ENCODE measurements at places on chromosomes 7 and 10.

DNA sequence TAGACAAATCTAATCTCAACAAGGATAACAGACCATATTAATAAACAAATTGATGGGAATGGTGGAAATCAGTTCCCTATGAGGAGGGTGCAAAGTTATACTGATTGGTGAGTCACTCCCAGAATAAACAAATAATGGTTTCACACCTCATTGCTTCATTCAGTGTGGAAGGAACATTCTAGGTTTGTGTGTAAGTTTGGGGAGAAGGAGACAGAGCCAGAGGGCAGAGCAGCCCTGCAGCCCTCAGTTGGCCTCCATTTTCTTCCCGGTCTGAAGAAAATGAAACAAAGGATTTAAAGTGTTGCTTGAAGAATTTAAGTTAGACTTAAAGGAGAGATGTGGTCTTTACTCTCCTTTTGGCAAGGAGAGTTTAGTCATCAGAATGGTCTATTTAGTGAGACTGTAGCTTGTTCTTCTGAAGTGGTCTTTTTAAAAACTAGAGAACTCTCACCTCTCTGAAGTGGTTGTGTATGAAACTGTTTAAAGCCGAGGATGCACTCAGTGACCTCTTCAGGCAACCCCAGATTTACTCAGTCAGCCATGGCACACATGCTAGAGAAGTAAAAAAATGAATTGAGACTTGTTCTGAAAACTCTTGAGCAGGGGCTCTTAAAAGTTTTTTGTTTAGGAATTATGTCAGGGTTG lies 27.2 kb downstream of the IKZF1 start:
- DNase-seq = no peak

DNA sequence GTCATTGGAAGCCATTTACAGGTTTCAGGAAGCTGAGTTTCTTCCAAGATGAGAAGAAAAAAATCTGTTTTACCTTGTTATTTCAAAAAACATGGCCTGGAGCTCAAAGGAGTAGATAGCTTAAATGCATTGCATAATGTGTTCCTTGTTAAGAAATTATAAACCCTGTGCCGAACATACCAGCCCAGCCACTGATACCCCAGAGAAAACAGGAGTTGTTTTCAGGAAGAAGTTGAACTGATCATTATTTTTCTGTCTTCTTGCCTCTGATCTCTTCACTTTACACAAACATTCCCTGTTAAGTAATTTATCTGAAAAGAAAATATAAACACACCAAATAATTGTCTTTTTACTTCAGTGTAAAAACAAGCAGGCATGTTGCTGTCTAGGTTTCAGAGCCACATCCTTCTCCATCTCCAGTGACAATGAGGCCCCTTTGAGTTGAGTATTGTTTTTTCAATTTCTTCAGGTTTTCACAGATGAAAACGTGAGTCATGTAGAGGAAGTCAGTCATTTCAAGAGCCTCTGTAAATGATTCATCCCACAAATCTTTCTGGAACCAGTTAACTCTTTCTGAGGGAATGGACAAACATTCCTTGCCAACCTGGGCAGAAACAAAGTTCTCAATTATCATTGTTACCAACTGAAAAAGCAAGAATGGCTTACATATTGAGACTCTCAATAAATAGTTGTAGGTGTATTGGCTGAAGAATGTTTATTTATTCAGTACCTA lies 244.2 kb downstream of the IPMK start:
- DNase-seq = no peak

GRCh38 chr7:3089493-3089892 lies 45.8 kb upstream of the CARD11 start:
- no peak for DNase-seq

DNA sequence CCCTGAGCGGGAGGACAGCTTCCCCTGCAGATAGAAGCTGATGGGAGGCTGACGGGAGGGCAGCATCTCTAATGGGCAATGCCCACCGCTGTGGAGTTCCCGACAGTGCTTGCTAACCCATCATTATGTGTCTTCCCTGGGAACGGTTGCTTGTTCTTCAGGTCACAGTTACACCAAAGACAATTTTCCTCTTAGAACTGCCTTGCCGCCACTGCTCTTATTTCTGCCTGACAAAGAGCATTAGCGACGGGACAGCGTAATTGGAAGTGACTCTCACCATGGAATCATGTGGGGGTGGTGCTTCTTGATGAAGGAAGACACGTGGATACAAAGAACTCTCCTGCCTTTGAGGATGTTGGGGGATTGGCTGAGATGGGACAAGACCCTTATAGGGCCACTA lies 81.3 kb upstream of the NPS start:
- no peak for DNase-seq

- DNase-seq = no peak
These were observed 185.6 kb downstream of the PLXNA4 start for GRCh38 chr7:132390705-132391104.

GRCh38 chr7:10022957-10023356 lies 950.7 kb upstream of the PHF14 start:
- DNase-seq = no peak

DNA sequence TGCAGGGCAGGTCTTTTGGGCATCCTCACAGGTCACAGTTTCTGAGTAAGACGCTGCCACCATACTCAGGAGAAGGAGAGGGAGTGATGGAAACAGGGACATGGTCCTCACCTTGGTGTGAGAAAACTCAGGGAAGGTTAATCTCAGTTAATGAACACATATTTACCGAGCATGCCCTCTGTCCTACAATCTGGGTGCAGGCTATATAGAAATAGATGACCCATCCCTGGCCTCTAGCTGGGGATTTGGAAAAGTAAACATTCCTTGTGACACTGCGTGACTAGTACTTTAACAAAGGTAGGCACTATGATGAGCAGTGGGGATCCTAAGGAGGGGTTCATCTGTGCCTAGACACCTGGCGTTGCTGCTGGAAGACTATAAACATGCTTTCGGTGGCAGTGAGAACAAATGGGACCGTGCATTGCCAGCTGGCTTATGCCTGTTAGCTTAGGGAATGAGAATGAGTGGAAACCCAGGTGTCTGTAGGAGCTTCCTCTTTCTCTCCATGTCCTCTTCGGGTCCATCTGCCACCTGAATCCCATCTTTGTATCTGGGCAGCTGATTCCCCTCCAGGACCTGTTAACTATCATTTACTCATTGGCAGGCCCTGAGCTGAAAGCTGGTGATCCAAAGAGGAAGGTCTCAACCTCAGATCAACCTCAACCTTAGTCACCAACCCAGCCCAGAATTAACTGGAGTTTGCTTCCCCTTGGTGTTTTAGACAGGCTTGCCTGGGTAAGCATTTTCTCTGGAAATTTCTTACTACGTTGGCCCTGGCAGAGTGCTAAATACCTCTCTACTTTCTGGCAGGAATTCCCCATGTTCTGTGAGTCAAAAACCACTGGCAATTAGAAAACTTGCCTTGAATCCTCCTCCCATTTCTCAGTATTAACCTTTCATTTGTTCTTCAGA lies 794 bp downstream of the MBL2 start:
- DNase-seq = no peak

DNA sequence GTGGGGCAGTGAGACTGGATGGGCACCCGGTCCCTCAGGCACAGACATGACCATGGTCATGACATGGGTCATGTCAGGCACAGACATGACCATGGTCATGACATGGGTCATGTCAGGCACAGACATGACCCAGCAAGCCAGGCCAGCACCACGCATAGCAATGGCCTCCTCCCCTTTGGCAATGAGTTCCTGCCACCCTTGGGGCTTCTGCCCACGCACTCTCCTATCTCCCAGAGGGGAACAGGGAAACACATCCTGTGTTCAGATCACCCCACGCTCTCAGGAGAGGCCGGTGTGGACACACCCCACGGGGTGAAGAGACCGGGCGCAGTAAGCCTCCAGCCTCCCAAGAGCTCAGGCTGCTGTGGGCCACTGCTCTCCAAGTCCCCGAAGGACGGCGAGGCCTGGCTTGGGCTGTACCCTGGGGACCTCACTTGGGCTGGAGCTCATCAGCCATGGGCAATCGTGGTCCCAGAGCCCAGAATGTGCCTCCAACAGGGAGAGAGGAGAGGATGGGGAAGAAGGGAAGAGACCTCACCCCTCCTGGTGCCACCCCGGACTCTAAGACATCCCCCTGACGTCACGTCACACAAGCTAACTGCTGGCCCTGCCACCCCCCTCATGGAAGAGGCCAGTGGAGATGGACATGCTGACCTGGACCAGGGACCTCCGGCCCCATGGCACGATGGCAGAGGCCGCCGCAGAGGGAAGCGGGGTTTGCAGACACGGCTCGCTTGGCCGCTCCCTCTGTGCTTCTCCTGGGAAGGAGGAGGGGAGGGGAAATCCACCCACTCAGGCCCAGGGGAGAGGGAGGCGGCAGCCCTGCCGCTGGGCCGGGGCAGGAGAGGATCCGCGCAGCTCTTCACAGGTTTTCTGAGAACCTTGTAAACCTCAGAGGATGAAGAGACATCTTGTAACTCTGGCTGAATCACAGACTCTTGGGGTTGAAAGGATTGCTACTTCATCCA lies 269.6 kb downstream of the ELFN1 start:
- DNase-seq = no peak

DNA sequence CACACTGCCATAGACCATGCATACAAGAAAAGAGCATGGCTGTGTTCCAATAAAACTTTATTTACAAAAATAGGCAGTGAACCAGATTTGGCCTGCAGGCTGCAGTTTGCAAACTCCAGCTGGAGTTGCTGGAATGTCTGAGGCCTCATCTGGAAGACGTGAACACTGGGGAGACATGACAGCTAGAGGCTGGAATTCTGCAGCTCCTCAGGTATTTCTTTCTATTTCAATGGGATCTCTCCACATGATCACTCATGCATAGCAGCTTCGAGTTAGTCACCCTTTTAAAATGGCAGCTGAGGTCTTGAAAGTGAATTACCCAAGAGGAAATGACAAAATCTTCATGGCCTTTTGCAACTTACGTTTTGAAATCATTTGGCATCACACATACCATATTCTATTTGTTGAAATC lies 52.6 kb upstream of the BET1 start:
- DNase-seq = no peak

DNA sequence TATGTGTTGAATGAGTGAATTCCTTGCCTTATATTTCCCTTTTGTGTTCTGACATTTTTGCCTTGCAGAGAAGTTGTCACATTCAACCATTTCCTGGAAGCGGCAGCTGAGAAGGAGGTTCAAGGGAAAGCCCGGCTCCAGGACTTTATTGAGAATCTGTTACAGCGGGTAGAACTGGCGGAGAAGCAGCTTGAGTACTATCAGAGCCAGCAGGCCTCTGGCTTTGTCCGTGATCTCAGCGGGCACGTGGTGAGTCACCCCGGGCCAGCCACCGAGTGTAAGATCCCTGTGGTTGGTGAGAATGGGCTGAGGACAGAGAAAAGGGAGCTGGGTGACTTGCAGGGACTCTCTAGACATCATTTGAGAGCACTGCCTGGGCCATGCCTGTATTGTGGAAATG lies 14.2 kb downstream of the ZNF365 start:
- no peak for DNase-seq

DNA sequence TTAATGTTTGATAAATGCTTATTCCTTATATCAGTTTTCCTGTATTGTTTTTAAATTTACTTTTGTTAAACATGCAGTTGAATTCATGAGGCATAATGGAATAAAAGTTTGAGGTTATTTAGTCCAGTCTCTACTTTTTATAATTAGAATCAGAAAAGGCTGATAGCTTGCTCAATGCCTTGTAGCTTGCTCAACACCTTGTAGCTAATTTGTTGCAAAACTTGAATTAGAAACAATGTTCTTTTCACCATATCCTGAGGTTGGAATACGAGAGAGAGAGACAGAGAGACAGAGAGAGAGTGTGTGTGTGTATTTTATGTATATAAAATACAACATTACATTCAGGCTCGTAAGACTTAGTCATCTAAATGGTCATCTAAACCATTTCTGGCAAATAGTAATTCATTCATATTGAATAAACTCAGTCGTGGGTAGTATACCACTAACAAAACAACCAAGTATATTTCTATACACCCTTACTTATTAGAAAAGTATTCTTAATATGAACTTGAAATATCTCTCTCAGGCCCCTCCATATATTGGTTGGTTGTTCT lies 243.5 kb downstream of the ADK start:
- no peak for DNase-seq

DNA sequence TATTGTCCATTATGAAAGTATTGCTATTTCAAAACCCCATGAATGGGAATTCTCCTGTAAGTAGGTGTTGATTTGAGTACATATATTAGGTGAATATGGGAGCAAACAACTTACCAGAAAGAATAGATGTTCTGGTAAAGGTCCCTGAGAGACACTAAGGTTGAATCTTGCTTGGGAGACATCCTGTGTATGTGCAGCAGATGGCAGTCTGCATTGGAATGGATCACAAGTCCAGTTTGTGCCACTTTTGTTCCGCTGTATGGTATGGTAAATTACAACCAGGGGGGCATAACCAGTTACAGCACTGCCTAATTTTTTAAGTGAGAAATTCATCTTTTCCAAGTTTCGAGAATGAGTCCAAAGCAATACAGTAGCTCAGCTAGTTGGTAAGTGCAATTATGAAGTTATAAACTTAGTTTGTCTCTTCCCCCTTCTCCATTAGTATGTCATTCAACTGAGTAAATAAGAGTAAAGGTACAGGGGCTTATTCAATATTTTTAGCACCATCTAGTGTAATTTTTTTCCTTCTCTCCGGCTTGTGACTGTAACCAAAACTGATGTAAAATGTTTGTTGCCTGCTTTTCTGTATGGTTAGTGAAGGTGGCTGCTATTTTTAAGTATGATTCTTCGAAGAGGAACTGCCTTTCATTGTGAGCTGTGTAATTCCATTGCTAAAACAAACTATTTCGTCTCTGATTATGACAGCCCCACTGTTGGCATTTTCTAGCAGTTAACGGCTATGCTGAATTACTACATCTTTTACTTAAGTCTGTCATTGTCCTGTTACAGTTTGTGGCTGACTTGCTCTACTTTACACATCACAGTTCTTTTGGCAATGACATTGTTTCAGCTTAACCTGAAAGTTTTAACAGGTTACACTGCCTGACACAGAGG lies 2.8 kb downstream of the MCU start:
- no peak for DNase-seq

DNA sequence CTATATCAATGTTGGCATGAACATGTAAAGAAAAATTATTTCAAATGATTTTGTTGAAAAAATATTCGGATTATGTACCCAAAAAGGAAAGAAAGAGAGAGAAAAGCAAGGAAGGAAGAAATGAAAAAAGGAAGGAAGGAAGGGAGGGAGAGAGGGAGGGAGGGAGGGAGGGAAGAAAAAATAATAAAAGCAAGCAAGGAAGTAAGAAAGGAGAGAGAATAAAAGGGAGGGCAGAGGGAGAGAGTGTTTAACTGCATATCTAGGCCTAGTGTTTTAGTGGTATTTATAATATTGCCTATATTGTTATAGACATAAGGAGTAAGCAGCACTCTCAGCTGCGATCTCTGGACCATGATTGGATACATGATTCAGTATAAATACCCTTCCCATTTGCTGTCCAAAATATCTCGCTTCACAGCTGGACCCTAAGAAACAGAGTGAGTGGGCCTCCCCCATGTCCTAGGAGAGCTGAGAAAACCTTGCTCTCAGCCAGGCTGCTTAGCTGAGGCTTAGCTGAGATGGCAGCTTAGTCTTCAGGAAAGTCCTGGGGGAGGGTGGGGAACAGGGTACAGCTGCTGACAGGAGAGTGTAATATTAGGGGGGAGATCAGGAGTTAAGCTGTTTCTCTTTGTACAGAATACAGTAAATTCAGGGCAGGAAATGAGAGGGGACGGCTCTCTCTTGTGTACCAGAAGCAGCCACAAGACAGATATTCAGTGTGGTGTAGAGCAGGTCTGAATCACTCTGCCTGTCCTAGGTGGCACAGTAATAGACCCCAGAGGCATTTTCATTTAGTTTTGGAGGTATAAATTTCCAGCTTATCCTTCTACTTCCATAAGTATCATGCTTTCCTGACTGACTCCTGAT lies 66.8 kb upstream of the TARP start:
- DNase-seq = no peak

All from hindlimb muscle (tissue), 1 donor.